Left ventricle myocardium superior (tissue), 1 donor: ENCODE measurements at places on chromosomes 5 and 9. TPM values are rescaled to one million over a fixed set of nuclear protein-coding genes. Genes with fewer than 3 reads are reported as not detected.

- DNase-seq: no peak
Observed at GRCh38 chr5:166710271-166710670, 1581.2 kb upstream of the WWC1 start.

GRCh38 chr9:98092613-98092931 is 26.4 kb downstream of the TRIM14 start:
- no peak for DNase-seq

GRCh38 chr5:103962023-103962422 is 399.4 kb upstream of the NUDT12 start:
- no peak for DNase-seq

DNA sequence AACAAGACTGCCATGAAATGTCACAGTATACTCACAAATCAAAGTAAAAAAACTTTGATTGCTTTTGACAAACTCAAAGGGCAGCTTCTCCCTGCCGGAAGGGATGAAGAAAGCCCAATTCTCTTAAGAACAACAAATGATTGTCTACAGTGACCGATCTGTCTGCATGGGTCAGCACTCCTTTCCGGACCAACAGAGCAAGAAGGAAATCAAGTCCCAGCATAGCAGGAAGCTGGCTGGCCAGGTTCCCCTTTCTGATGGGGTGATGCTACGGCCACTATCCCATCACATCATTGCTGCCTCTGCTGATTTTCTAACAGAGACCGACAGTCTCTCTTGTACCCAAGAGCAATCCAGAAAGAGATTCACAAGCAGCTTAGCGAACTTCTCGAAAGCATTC is 692 bp downstream of the C1QTNF3 start:
- peak; percentile 45 for DNase-seq

GRCh38 chr5:159764283-159765134 is 151.8 kb upstream of the ADRA1B start:
- DNase-seq: no peak

GRCh38 chr9:121322737-121323448 is 47.2 kb downstream of the STOM start:
- DNase-seq: no peak

GRCh38 chr5:68033029-68033428 is 182.5 kb upstream of the PIK3R1 start:
- DNase-seq: no peak

Gene TMEM171
- not detected for total RNA-seq

Gene CDC25C
- total RNA-seq: not detected

Gene LURAP1L
- 2.4 TPM for total RNA-seq
